ENCODE measurements at places on chromosomes 7 and 10. TPM values are rescaled to one million over a fixed set of nuclear protein-coding genes. Genes with fewer than 3 reads are reported as not detected.

DNA sequence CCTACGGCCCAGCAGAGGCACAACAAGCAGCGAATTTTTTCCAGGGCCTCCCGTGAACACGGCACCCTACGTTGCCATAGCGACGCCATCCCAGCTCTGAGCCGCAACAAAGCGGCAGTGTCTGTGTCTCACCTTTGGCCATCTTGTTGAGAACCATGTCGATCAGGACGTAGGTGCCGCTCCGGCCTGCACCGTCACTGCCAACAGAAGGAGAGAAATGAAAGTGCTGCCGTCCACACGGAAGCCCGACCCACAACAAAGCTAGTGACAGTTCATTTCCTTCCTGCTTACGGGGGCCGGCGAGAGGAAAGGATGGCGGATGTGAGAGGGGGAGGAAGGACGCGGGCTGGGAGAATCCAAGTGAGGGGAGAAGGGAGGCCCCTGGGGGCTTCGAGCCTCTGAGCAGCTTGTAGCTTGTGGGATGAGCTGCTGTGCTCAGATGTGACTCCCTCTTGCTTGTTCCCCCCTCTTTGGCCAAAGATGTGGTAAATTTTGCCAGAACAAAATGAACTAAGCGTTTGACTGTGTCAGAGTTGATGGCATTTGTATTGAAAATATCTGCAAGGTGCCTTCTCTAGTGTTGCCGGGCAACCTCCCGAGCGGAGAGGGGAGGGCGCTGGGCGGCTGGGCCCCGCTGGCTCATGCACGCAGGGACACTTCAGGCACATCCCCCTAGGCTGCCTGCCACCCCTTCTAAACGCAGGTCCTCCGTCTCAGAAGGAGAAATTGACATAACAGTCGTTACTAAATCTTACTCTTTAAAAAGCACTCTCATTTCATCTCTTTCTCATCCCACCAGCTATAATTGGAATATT lies 232.2 kb downstream of the DNAJB6 start:
- DNase-seq, result no peak

DNA sequence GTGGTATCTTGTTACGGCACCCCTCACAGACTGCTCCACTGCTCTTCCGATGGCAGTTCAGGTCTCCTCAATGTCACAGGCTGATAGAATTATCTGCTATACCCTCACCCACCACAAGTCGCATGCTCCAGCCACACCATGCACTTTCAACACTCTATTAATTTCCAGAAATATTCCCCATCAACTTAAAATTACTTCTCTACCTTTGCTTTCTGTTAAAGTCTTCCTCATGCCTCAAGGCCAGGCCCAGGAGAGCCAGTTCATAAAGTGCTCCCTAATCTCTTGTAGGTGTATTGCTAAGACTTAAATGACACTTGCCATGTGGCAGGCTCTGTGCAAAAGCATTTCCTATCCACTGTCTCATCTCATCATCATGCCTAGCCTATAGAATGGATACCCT lies 105.9 kb upstream of the ARID5B start:
- no peak for DNase-seq

DNA sequence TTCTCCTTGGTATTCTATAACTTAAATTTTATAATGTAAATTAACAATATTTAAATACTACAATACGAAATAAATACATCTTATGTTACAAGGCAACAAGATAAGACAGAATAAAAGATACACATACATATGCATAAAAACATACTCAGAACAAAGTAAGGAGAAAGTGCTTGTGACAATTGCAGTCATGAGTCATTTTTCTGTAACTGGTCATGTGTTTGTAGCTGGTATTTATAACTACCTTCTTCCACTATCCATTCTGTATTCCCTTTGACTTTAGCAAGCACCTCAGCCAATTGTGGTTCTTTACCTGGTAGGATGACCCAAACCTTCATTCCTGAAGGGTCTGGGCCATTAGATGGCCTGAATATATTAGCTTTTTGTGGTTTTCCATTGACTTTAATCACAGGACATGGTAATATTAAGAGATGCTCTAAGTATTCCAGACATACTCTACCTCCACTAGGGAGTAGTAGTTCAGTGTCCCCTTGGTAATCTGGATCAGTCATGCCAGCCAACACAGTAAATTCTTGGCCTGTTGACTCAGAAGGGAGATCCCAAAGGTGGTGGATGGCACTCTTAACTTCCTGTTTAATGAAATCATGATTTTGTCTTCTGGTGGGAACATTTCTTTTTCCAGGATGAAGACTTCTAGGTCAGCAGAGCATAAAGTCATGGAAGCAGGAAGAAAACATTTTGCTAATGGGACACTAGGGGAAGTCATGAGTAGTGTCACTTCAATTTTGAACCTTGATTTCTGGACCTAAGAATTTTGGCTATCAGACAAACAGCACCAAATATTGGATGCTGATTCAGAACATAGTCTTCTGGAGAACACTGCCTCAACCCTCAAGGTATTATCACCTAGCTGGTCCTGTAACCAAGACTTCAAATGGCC lies 733.7 kb upstream of the IGFBP3 start:
- DNase-seq, result no peak

- DNase-seq, result no peak
Observed at GRCh38 chr10:24894309-24894708, 58.1 kb downstream of the PRTFDC1 start.

GRCh38 chr10:4093438-4093837 lies 308.4 kb upstream of the KLF6 start:
- DNase-seq, result no peak

DNA sequence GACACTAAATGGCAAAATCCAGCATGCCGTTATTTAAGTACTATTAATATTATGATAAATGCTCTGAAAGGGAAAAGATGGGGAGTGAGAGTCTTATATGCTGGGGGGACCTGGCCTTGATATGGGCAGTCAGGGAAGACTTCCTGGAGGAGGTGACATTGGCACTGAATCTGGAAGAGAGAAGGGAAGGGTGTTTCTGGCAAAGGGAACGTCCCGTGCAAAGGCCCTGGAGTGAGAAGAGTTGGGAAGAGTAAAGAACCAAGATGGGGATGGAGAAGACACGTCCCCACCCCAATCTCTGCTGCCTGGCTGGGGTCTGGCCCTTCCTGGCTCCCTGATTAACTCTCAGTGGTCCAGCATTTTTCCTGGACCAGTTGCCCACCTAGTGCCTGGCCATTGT lies 5.0 kb upstream of the GRIFIN start:
- no peak for DNase-seq

DNA sequence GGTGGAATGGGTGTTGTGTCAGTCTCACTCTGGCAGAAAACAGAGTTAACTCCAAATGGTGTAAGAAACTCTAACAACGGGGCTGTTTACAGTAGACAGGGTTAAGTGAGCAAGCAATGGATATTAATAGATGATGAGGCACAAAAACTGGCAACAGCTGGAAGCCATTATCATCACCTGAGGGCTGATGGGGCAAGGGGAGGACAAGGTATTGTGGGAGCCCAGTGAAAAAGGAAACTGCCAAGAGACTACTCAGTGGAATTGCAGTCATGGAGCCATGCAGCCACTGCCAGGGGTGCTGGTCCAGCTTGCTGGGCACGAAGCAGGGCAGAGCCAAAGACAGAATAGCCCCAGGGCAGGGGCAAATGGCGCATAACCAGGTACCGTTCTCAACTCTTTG lies 260.7 kb downstream of the BICC1 start:
- DNase-seq, result no peak

GRCh38 chr7:78218051-78218450 lies 419.5 kb downstream of the PHTF2 start:
- DNase-seq, result no peak

DNA sequence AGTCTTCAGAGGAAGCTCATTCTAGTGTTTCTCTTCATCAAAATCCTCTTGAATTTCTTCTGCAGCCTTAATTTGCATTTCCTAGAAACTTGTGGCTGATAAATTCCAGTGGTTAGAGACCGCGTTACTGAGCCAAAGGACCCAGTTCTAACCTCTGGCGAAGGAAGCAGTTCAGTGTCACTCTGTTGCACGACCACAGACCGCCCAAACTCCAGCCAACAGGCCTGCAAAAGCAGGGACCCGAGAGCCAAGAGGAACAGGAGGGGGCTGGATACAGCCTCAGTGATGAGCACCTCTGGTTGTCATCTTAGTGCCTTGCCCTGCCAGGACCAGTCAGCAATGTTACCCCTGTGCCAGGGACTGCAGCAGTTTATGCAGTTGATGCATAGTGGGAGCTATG lies 70.0 kb downstream of the AFAP1L2 start:
- no peak for DNase-seq

- DNase-seq, result no peak
Observed at GRCh38 chr10:664301-664700, 25.2 kb downstream of the DIP2C start.

The TMEM26 gene
- 0.25 TPM for total RNA-seq

The KMT2C gene
- total RNA-seq, result 62.6 TPM

The C7orf57 gene
- not detected for total RNA-seq

The CTAGE8 gene
- total RNA-seq, result 0.98 TPM

Measured in vagina (tissue), 2 donors.